ENCODE measurements at places on chromosomes 16 and 17.

- H3K4me3 ChIP-seq = no peak overlapping the region
- H3K36me3 ChIP-seq = peaks cover 33% of the 10 kb centered on the region
- H3K4me1 ChIP-seq = peaks cover 12% of the 10 kb centered on the region
- H3K27ac ChIP-seq = no peak overlapping the region
- no peaks in the 10 kb centered on the region for H3K27me3 ChIP-seq
- no peak for DNase-seq
Observed at GRCh38 chr16:3689731-3690130, 27.6 kb downstream of the TRAP1 start.

GRCh38 chr16:81860287-81861266 lies 81.5 kb downstream of the PLCG2 start:
- no peak for DNase-seq
- H3K4me3 ChIP-seq = no peak overlapping the region
- H3K27me3 ChIP-seq = no peaks in the 10 kb centered on the region
- H3K36me3 ChIP-seq = peaks cover 8% of the 10 kb centered on the region

GRCh38 chr16:77344341-77344740 lies 90.5 kb downstream of the ADAMTS18 start:
- no peaks in the 10 kb centered on the region for H3K36me3 ChIP-seq
- H3K4me3 ChIP-seq = no peak overlapping the region
- H3K27ac ChIP-seq = no peak overlapping the region
- no peaks in the 10 kb centered on the region for H3K4me1 ChIP-seq
- no peaks in the 10 kb centered on the region for H3K27me3 ChIP-seq

DNA sequence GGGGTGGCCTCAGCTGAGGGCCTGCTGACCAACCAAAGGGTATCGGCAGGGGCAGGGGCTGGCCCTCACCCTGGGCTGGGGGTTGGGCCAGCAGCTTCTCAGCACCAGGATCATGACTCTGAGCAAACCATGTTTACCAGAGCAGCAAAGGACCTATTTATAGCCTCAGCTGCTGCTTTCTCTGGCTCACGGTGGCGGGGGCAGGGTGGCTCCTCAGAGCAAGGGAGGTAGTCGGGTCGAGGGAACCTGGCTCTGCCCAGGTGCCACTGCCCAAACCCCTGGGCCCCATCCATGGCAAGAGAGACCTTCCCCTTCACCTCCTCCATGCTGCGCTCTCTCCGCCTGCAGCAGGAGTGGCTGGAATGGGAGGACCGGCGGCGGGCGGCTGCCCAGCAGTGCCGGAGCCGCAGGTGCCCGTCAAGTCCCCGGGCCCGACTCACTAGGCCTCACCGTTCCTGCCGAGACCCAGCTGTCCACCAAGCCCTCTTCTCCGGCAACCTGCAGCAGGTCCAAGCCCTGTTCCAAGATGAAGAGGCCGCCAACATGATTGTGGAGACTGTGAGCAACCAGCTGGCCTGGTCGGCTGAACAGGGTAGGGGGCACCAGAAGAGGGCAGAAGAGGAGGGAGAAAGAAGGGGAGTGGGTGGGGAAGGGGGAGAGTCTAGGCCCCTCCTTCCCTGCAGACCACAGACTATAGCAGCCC lies at the start of gene ASB16:
Gene ASB16 (plus strand): TSS at position 206 of the 703 bp plus-strand sequence. CDS start 86 bp downstream, at position 292.
- no peak for DNase-seq
- H3K4me3 ChIP-seq = no peak within 1 kb of the TSS
- H3K36me3 ChIP-seq = no peaks in the 10 kb centered on the region
- no peak within 1 kb of the TSS for H3K27ac ChIP-seq

DNA sequence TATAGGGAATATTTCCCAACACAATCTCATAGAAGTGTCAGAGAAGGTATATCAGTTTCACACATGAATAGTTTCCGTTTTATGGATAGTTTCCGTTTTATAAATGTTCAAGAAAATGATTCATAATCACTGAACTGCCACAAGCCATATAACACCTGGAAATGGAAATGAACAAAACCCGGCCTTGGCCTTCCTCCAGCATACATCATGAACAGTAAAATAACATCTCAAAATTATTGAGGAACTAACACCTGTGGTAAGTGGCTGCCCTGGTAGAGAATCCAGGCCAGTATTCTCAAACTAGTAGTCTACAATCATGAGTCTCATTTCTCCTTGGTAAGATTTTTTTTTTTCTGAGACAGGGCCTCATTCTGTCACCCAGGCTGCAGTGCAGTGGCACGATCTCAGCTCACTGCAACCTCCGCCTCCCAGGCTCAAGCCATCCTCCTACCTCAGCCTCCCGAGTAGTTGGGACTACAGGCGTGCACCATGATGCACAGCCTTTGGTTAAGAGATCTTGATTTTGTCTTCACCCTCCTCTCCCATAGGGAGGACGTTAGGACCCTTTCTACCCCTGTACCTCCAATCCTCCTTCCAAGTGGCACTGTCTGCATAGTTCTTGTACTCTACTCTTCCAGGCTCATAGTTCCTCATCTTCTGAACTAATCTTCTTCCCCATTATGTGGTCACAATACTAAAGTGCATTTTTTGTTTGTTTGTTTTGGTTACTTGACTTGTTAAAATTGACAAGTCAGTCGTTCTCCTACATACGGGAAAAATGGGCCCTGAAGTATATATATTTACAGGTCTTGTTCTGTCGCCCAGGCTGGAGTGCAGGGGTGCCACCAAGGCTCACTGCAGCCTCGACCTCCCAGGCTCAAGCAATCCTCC lies 15.0 kb upstream of the RGS9 start:
- peaks cover 14% of the 10 kb centered on the region for H3K4me1 ChIP-seq
- H3K27me3 ChIP-seq = no peaks in the 10 kb centered on the region
- H3K4me3 ChIP-seq = peak overlapping the region; percentile 65
- no peak for DNase-seq

All from upper lobe of right lung (tissue), 1 donor.